Amniotic stem cell (primary cell): ENCODE measurements at places on chromosomes 3 and 15.

GRCh38 chr15:89521605-89522004, 25.2 kb upstream of the RHCG start:
- DNase-seq = no peak

DNA sequence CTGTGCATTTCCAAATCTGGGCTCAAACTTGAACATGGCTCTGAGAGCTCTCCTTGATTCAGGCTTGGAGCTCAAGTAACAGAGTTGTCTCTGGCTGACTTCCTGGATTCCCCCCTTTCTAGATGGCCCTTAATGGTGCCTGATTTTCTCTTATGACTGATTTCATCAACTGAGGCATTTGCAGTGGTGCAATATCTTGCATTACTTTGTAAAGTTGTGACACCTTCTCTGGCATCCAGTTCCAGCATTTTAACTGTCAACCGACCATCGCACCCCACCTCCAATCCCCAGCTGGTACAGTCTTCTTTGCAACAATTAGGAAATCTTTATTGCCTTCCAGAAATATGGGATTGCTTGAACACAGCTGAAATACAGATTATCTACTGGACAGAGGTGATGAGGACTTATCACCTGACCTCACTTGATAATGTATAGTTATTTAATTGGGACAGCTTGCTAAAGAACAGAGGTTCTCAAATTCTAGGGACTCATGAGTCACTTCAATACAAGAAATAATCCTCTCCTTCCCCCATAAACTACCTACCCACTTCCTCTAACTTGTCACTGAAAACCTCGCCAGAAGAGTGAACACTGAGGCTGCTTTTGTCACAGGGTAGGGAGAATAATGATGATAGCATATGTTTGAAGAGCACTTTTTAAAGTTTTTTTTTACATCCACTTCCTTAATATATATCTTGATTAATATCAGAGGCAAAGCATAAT, 41.8 kb downstream of the FILIP1L start:
- no peak for DNase-seq

DNA sequence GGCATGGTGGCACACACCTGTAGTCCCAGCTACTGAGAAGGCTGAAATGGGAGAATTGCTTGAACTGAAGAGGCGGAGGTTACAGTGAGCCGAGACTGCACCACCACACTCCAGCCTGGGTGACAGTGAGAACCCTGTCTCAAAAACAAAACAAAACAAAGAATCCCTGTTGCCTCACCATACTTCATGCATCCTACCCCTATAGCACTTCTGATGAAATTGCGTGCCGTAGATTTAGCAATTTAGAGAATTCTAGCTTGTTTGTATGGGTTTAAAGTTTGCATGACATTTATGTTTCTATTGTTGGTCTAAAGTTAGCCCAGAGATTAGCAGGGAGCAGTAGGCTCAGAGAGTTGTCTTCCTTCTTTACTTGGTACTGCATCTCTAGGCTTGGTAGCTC, 7.8 kb downstream of the RAB5A start:
- DNase-seq = no peak

DNA sequence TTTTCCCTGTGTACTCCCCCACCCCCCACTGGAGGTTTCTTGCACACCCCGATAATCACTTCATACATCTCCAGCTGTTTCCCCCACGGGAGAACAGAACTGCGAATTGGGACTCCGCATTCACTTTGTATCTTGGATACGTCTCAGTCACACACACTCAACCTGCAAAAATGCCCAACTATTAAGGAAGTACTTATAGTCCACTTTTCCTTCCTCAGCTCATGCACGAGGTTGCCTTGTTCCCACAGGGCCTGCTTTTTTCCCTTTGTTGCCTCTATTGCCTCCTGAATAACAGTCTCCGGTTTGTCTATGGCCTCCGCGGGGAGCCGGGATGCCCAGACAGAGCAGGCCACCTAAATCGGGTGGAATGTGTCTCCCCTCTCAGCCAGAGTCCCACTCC, 282.3 kb downstream of the PYDC2 start:
- no peak for DNase-seq
